ENCODE measurements at places on chromosomes 6 and 20.

GRCh38 chr6:46491201-46491627, at the start of gene RCAN2:
Gene RCAN2 (minus strand): TSS chr6:46491449.
- peak; percentile 62 for DNase-seq

DNA sequence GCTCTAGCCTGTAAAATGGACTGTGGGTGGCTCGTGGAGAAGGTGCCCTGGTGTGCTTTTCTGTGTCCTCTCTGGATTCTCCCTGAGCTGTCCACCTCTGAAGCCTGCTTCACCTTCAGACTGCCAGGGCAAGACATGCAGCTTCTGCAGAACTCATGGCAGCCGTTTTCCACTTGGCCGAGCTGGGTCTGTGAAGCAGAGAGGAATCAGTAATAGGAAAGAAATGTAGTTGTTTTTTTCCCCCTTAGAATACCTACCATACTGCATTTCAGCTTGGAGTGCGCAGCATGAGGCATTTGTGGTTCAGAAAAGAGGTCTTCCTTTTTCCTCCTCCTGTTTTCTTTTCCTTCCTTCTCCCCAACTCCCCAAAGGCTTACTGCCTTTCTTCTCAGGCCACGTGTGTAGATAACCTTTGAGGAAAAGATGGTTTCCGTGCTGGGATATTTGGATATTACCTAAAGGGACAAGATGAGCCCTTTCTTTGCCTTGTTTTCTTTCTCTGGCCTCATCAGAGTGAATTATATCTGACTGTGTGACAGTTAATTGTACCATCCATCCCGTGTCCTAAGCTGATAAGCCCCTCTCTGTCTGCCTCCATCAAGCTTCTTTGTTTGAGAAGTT, 39.4 kb downstream of the RREB1 start:
- no peak for DNase-seq

- DNase-seq, result no peak
Observed at GRCh38 chr6:46637145-46637544, 15.5 kb downstream of the CYP39A1 start.

GRCh38 chr6:138538390-138539031, 39.2 kb upstream of the NHSL1 start:
- no peak for DNase-seq

- DNase-seq, result no peak
Observed at GRCh38 chr20:53258741-53259140, 286.6 kb downstream of the TSHZ2 start.
